ENCODE measurements at places on chromosomes 4 and X.

DNA sequence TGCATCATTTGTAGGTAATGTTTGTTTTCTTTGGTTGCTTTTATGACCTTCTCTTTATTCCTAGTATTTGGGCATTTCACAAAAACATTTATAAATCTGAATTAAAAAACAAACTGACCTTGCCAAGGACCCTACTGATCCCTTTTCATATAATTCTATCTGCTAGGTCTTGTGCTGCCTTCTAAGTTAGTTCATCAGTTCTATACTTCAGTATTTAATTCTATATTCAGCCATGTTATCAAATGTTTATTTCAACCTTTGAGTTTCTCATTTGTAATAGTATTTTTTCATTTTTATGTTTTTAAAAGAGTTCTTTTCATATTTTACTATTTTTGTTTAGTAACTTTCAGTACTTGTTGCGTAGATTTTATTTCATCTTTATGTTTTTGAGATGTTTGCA is 155.3 kb downstream of the SNCA start:
- ATAC-seq: no peak

DNA sequence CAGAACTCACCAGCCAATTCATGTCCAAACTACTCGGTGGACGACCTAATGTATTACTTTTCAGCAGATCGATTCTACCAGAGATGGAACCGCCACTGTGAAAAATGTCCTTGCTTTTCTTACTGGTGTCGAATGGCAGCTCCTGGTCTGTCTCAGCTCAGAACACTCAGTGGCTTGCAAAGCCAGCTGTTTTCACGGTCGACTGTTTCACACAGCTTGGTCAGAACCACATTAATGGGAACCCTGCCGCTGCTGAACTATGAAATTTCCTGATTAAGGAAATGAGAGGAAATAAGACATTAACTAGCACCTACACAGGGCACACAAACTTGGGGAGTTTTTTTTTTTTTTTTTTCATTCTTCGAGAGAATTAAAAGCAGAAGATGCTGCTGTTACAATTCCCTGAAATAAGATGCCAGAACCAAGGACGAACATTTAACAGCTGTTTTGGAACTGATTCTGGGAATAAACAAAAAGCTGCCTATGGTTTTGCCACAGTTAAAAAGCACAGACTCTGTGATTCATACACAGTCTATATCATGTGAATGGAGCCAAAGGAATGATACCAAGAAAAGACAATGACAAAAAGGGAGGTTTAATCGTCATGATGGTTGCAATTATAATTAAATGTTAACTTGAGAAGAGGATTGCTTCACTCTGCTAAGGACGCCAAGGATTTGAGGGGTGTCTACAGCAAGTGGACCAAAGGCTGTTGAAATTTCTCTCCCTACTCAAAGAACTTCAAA is 31.3 kb downstream of the SUPT20HL2 start:
- no peak for ATAC-seq

- no peak for ATAC-seq
Observed at GRCh38 chr4:150632639-150633038, 50.7 kb downstream of the MAB21L2 start.

GRCh38 chr4:99104153-99104552 is 15.6 kb upstream of the ADH5 start:
- ATAC-seq: no peak

DNA sequence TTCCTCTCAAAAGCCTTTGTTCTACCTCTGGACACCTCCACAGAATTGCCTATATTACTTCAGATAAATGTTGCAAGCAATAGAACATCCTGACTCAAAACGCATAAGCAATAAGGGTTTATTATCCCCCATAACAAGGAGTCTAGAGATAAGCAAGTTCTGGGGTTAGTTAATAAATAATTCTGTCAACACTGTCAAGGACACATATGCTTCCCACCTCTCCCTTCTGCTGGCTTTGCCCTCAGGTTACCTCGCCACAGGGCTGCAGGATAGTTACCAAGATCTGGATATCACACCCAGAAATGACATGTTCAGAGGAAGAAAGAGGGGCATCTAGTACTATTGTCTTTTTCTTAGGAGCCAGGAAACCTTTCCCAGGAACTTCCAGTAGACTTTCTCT is 14.0 kb upstream of the DUSP21 start:
- no peak for ATAC-seq

- ATAC-seq: no peak
Observed at GRCh38 chr4:177441061-177441802, 1.0 kb downstream of the AGA start.

DNA sequence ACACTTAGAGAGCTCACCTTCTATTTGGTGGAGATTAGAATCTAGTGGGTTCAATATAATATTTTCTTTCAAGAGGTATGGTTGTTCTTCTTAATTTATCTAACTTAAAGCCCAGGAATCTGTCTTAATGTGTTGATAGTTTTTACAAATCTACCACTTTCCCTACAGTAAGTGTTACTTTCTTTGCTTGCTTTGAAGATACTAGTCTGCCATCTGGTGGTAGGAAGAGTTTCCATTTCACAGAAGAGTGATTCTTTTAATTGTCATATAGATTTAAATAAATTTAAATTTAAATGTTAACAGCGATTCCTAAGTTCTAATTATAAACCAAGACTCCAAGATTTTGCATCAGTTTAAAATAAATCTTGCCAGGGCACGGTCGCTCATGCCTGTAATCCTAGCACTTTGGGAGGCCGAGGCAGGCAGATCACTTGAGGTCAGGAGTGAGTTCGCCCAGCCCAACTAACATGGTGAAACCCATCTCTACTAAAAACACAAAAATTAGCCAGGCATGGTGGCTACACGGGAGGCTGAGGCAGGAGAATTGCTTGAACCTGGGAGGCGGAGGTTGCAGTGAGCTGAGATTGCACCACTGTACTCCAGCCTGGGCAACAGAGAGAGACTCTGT is 43.5 kb downstream of the NUDT9 start:
- ATAC-seq: no peak

DNA sequence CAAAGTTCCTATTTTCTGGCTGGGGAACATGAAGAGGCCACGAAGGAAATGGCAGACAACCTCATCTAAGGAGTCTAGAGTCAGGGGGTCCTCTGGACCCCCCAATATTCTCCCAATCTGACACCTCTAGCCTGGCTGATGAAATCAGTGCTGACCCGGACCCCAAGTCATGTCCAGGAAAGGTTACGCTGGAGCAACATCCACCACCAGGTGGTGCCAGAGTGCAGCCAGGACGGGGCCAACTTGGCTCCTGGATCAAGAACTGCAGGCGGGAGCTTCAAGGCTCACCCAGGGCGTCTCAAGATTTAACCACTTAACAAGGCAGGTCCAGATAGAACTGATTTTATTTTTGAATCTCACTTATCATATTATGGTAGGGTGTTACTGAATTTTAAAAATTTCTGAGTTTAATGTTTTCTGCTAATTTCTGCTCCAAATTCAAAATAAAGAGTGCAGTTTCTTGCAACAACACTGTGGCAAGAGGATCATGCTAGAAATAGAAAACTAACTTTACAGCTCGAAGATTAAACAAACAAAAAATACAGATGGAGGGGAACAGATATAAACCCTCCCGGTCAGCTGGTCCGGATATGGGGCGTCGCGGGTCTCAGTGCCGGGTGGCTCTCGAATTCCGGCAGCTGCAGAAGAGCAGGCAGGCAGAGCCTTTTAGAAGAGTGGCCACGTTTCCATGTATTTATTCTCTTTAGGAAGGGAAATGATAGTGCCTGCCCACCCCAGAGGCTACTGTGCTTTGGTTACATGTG is 135.5 kb downstream of the AFAP1 start:
- ATAC-seq: peak; percentile 68

- ATAC-seq: no peak
Observed at GRCh38 chrX:15448010-15448639, 45.0 kb downstream of the PIR start.

DNA sequence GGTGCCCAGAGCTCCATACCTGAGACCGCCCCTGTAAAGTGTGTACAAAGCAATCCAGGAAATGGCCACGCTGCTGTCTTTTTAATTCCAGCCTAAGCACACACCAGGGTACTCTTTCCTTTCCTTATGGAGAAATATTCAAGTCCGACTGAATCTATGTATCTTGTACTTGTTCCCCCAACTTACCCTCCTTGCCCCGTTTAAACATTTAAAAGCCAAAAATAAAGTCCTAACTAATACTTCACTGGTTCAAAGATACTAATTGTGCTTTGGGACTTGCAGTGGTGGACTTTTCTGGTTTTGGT is 731 bp upstream of the AMMECR1 start:
- ATAC-seq: no peak

- ATAC-seq: no peak
Observed at GRCh38 chrX:68273887-68274286, 159.4 kb downstream of the OPHN1 start.

DNA sequence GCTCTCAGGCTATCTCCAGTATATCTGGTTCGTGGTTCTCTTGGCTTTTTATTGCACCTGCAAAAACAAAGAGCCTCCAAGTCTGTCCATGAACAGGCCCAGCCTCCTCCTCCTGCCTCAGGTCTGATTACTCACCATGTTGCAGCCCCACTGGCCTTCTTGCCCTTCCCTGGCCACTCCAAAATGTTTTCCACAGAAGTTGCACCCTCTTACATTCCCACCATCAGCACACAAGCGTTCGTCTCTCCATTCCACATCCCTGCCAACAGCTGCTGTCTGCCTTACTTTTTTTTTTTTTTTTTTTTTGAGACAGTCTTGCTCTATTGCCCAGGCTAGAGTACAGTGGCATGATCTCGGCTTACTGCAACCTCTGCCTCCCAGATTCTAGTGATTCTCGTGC is 86.7 kb downstream of the RFC1 start:
- ATAC-seq: no peak

- no peak for ATAC-seq
Observed at GRCh38 chr4:76210452-76210851, 3.2 kb downstream of the SCARB2 start.
